Astrocyte of the spinal cord (primary cell): ENCODE measurements at places on chromosomes 6 and 20.

DNA sequence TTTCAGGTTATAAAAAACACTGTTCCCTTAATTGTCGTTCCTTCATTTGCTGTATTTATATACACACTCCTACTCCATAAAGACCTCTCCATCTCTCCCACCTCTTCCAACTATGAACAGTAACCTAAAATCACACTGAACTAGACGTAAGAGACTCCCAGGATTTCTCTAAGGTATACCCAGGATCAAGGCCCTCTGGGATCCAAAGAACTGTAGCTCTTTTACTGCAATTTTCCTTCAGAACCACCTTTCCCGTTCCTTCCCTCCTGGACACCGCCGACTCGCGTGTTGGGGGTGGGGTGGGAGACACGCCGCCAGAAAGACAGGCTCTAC lies 680 bp downstream of the LATS1 start:
- no peak for DNase-seq

GRCh38 chr20:23100720-23101107 lies 14.6 kb upstream of the CD93 start:
- no peak for DNase-seq

DNA sequence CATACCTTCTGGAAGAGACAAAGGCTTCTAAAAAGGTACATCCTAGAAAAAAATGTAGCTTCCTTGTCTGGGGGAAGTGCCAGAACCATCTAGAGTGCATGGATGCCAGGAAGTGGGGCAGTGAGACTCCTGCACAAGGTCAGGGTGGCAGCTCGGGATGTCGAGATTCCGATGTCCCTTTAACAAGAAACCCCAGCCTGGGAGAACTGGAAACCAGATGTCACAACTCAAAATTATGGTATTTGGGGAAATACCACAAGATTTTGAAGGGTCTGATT lies 168.4 kb downstream of the ZDHHC14 start:
- DNase-seq: no peak

GRCh38 chr6:34152042-34152524 lies 6.2 kb upstream of the GRM4 start:
- DNase-seq: no peak
